Kasumi-1 (cell line): ENCODE measurements at places on chromosomes 2 and 18.
A peak's percentile ranks its signal among the peaks of the same experiment; 100 is the strongest.

DNA sequence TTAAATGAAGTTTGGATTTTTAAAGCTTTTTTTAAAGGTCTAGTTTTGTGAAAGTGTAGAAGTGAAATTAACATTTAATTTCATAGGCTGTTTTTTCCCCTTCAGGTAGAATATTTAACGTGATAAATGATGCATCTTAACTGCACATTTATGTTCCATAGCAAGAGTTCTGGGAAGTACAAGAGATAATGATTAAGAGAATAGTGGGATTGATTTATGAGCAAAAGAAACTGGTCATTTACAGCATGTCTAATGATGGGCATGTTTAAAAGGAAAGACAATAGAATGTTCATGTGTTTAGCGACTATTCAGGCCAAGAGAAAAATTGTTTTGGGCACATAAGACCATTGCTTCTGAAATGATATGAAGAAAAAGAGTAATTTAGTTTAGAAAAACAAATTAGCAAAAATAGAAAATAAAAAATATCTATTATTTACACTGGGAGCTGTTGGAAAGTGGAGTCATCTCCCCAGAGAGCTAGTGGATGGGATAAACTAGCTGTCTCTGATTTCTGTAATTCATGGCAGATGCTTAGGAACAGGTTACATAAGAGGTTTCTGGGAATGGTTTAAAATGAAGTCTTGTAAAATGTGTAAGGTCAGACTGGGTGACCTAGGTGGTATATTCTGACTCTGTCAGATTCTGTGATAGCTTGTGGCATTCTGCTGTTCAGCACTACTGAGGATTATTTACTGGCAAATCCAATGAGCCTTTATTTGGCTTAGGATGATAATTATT lies 60.7 kb downstream of the WDR7 start:
- no peak for DNase-seq

DNA sequence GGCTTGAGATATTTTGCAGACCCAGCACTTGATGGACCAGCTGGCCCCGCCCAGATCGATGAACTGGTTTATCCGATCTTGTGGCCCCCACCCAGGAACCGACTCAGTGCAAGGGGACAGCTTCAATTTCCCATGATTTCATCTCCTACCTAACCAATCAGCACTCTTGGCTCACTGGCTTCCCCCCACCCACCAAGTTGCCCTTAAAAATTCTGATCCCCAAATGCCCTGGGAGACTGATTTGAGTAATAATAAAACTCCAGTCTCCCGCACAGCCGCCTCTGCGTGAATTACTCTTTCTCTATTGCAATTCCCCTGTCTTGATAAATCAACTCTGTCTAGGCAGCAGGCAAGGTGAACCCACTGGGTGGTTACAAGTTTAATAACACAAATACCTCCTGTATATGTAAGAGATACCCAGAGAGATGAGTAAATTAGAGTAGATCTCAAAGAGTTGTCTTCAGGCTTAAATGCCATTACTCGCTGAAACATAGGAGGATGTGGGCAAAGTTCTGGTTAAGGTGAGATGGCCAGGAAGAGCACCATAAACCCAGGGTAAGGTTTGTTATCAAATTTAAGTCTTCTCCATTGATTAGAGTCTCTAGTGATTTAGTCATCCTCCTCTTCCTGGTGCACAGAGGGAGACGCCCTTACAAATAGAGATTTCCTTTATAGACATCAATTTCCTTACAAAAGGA lies 222.8 kb downstream of the ARL4C start:
- DNase-seq, result no peak

- no peak for DNase-seq
These were observed 2.7 kb downstream of the ERFE start for GRCh38 chr2:238161291-238162051.

- no peak for DNase-seq
These were observed 6.0 kb upstream of the GLI2 start for GRCh38 chr2:120729406-120730399.

- DNase-seq, result peak; percentile 72
These were observed 1.0 kb upstream of the ANKRD62 start for GRCh38 chr18:12092398-12093229.

- DNase-seq, result no peak
These were observed 113.3 kb upstream of the DNMT3A start for GRCh38 chr2:25454824-25455611.
